ENCODE measurements at places on chromosomes 16 and 17.

DNA sequence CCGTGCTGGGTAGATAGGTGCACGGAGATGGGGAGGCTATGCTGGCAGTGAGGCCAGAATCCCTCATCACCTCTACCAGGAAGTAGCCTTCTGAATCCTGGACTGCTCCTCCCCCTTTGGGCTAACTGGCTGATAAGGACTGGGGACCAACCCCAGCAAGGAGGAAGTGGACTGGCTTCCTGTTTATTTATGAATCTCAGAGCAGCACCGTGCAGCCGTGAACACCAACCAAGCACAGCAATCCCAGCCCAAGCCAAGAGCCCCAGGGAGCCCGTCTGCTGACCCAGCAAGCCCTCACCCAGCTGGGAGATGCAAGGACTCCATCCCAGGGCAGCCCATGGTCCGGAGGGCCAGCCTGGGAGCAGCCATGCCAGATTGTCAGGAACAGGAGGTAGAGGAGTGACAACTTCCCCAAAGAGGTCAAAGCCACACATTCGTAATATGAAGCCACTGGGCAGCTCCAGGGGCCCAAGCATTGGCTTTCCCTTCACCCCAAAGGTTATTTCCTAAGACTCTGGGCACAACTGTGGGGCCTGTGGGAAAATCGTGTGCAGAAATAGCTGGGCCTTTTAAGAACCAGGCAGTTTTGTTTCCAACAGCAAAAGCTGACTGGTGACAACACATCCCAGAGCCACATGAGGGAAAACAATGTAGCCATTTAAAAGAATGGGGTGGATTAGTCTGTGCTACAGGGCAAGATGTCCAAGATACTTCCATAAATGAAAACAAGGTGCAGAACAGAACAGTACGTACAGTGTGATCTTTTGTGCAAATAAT, 23.9 kb downstream of the PHB1 start:
- peak; percentile 59 for DNase-seq

DNA sequence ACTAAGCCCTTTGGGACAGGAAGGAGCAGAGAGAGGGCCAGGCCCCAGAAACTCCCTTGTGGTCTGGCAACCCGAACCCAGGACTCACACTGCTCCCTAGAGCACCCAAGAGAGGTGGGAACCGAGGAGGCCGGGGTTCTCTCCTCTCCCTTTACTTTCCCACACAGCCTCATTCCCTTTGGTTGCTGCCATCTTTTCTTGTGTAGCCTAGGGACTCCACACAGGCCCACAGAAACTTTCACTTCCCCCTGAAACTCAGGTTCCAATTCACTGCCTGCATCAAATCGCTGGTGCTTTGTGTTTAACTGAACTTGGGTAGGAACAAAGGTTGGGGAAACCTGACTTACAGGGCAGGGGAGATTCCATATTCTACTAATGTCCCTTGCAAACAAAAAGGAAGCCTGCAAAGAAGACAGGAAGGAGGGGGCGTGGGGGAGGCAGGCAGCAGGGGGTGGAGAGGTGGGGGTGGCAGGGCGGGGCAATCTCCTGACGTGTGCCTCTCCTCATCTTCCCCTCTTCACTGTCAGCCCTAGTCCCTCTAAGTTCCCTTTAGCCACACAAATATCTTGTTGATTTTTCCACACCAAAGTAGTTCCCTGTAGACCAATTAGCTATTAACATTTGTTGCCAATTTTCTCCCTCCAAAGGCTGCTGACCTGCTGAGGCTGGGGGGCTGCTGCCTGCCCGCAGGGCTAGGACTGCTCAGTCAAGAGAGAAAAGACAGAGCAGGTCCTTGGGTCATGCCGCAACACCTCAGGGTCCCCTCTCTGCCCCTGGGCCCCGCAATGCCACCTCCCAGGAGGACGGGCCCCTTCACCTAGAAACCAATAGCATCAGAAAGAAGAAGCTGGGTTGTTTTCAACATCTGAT, 8.0 kb downstream of the ST3GAL2 start:
- peak; percentile 58 for DNase-seq

DNA sequence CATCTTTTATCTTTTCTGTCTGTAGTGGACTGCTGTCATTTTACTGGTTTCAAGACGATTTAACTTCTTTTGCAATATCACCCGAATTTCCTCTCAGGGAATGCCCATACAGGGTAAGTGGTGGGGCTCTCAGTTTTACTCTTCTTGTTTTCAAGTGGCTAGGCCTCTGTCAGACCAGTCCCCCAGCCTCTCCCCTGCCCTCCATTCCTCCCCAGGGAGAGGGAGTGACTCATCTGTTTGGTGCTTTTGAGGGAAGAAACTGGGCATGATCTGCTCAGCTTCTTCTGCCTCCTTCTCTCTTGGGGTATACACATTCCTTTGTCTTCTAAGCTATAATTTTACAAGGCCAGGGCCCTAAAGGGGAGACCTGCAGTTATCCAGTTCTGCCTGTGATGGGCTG, 332.0 kb downstream of the CBLN1 start:
- DNase-seq, result no peak

- no peak for DNase-seq
Measured at GRCh38 chr17:70773258-70773657, 603.9 kb downstream of the KCNJ2 start.

GRCh38 chr16:87332150-87332549, 15.0 kb upstream of the C16orf95 start:
- DNase-seq, result peak; percentile 8

- DNase-seq, result no peak
Measured at GRCh38 chr16:56506941-56507340, 12.9 kb downstream of the BBS2 start.

DNA sequence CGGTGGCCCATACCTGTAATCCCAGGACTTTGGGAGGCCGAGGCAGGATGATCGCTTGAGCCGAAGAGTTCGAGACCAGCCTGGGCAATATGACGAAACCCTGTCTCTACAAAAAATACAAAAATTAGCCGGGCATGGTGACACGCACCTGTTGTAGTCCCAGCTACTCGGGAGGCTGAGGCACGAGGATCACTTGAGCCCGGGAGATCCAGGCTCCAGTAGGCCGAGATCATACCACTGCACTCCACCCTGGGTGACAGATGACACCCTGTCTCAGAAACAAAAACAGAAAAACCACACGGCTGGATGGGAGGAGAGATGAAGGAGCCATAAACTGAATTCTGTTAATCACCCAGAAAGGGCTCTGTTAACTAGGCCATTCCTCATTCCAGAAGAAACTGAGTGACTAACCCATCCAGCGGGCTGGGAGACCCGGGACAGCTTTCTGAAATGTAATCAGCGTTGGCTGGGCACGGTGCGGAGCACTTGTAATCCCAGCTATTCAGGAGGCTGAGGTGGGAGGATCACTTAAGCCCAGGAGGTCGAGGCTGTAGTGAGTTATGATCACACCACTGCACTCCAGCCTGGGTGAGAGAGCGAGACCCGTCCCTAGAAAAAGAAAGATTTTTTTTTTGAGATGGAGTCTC, 641 bp upstream of the NT5C3B start:
- DNase-seq, result no peak

DNA sequence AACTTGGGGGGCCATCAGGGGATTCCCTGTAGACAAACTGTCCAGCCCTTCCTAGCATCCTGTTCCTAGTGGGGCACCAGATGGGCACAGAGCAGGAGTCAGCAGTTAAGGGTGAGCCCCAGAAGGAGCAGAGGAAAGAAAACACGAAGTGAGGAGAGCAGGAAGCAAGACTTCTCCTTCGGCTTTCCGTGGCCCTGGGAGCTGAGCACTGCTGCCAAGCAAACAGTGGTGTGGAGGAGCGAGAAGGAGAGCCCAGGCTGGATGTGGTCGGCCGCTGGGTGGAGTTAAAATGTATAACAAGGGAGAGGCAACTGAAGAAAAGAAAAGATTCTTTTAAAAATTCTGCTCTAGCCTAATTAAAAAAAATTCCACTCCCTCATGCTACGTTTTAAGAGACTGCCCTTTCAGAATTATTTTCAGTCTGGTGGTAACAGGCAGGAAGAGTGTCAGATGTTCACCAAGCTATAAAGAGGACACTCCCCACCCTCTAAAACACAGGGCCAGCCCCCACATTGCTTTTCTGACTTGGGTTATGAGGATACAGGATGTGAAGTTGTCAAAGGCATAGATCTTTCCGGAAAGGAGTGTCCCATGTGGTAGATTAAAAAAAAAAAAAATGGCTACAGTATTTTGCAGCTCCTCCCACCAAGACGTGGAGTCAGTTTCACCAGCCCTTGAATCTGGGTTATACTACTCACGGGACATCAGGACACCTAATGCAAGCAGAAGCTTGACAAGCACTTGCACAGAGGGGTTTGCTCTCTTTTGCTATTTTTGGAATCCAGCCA, 74.9 kb upstream of the ZFHX3 start:
- peak; percentile 77 for DNase-seq

DNA sequence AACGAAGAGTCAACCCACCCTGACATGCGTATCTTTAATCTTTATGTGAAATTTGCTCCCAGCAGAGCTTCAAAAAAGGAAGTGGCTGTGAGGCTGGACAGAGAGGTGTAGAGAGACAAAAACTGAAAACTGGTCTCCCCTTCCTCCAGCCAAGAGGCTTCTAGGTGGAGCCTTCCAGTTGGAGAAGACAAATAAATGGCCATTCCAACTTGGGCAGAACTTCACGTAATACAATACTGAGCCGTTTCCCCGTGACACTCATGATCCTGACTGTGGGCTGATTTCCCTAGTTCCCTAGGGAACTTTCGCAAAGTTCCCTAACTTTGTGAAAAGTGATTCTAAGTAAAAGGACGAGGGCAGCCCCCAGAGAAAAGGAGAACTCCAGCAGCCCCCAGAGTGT, 78.8 kb downstream of the ZFHX3 start:
- DNase-seq, result no peak

- peak; percentile 83 for DNase-seq
Measured at GRCh38 chr16:85637808-85638647, 24.9 kb downstream of the GSE1 start.

GRCh38 chr17:79991140-79991923, 44.3 kb downstream of the TBC1D16 start:
- peak; percentile 94 for DNase-seq

GRCh38 chr17:69170377-69170776, 28.7 kb upstream of the ABCA6 start:
- DNase-seq, result no peak
